Testis (tissue), 5 donors: ENCODE measurements at places on chromosomes 16 and 17.

DNA sequence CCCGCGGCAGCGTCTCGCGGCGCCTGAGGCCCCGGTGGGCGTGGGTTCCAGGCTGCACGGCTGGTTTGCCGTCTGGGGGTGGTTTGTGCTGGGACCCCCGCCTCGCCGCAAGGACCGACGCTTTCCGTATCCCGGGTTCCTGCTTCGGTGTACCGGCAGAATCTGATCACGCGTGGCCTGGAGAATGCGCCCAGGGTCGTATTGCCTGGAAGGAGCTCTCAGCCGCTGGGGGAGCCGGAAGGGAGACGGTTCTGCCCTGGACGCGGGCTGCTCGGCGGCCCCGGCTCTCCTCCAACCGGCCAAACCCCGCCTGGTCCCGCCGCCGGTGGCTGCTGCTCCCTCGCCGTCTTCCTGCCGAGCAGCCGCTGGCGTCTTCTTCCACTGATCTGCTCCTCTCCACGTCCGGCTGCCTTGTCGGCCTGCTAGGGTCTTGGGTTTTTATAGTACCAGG, 39.8 kb downstream of the ZNF778 start:
- no peak for DNase-seq

DNA sequence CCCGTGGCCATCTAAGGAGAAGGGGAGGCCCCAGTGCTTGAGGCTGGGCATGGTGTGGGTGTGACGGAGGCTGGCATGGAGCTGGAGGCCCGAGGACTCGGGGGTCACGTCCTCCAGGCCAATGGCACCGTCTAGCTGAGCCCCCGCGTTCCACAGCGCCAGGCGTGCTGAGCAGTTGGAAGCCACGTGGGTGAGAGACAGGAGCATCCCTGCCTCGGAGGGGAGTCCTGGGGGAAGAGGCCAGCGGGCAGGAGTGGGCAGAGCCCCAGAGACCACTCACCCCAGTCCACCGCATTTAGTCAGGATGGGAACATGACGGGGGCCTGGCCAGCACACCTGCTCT, 78.8 kb downstream of the RMI2 start:
- DNase-seq: no peak

DNA sequence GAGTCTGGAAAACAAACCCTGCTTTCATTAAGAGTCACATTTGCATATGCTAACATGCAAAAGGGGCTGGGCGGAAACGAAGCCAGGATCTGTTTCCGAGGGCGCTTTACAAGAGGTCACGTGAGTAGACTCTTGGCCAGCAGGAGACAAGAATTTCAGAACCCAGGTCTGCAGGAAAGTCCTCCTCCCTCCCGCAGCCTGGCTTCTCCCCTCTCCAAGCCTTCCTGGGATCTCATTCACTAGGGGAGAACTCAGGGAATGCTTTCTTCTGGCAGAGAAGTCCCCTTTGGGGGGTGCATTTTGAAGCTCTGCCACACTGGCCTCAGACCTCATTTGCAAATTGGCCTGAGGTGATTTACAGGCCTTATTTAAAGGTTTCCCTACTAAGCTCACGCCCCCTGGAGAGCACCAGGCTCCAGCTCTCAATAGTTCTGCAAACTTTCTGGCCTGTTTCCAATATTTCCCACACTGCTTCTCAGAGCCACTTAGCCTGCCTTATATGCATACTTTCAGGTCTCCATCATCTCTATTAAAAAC, 57.2 kb upstream of the CACNG5 start:
- DNase-seq: no peak

DNA sequence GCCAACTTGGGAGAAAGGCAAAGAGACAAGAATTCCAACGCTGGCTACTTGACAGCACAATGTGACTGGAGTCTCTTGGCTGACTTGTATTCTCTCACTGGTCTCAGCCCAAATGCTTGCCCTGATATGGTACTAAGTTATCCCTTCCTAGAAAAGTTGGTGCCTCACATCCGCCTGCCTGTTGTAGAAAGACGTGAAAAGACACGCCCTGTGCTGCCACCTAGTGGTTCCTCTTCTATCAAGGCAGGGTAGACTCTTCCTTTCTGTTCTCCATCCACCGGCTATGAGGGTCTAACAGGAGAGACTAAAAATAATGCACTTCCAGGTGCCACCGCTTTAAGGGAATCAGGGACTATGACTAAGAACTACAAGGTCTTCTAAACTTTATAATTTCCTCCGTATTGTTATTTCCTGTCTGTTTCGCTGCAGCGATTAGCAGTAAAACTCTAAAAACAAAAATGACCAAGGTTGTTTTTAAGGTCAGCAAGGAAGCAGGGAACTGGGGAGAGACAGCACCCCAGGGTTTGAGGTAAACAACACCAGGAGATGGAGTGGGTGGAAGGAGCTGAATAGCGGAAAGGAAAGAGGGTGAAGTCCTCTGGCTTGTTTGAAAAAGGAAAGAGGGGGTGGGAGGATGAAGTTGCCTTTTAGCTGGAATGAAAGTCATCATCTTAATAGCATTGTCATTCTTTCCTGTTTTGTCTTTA, 109.5 kb downstream of the YPEL2 start:
- peak; percentile 98 for DNase-seq

DNA sequence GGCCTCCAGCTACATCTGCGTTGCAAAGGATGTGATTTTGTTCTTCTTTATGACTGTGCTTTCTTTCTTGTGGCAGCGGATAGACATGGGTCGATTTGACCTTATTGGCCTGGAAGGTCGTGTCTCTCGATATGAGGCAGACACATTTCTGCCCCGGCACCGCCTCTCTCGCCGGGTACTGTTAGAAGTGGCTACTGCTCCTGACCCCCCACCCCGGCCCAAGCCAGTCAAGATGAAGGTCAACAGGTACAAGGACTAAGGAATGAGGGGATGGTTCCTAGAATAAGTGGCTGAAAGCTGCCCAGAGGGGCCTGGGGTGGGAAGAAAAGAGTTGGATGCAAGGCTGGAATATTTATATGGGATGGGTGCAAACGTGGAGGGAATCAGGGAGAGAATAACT, 21.1 kb downstream of the SRCAP start:
- no peak for DNase-seq

GRCh38 chr17:77177002-77177741, 36.4 kb downstream of the SEC14L1 start:
- peak; percentile 11 for DNase-seq

DNA sequence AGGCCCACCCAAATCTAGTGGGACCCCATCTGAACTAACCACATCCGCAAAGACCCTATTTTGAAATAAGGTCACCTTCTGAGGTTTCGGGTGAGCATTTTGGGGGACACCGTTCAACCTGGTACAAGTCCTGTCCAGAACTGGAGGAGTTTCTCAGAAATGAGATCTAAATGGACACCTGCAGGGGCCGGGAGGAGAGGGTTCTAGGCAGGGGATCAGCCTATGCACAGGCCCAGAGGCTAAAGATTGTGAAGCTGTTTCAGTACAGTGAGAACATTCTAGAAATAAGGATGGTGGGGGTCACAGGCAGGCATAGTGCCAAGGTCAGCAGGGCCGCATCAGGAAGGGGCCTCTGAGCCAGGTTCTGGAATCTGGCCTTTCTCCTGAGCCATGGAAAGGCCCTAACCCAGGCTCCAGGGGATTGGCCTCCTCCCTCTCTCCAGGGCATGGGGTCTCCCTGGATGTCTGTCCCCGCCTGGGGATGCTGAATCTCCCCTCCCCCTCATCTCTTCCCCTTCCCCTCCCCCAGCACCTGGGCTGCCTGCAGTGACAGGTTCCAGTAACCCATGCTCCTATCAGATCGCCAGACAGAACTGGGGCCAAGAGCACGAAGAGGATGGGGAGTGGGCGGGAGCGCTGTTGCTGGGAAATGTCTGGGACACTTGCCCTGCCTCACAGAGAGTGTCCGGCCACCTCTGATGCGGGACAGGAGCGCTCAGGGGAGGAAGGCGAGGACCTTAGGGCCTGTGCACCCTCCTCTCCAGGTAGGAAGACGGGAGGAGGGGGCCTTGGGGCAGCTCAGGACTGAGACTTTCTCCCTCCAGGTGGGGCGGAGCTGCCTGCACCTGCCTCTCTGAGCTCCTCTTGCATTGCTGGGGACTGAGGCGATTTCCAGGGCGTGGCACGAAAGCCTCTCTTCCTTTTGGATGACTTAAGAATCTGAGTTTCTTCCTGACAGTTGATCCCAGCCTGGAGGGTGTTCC, 321.4 kb upstream of the TNRC6C start:
- DNase-seq: no peak

DNA sequence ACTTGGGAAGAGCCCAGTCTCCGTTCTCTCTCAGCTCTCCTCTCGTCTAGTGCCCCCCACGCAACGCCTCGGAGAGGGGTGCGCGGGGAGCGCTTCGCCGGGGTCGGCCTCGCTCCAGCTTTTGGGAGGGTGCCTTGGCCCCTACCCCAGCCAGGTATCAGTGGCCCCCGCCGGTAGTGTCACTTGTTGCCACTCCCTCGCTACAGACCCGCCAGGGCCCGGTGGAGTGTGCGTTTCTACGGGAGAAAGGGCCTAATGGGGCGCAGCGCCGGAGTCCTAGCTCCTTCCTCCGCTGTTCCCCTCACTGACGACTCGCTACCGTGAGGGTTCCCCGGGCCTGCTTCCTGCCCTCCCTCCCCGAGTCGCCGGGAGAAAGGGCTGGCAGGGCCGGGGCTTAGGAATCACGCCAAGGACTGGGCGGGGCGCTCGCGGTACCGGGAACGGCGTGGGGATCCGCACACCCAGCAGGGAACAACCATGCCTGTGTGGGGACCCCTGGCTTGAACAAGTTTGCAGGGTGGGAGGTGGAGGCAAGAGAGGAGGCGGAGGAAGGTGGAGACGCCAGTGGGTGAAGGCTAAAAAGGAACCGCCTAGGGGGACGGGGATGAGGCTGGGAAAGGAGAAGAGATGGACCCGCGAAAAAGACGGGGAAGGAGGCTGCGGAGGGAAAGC, 997 bp upstream of the CDH11 start:
- DNase-seq: peak; percentile 61

DNA sequence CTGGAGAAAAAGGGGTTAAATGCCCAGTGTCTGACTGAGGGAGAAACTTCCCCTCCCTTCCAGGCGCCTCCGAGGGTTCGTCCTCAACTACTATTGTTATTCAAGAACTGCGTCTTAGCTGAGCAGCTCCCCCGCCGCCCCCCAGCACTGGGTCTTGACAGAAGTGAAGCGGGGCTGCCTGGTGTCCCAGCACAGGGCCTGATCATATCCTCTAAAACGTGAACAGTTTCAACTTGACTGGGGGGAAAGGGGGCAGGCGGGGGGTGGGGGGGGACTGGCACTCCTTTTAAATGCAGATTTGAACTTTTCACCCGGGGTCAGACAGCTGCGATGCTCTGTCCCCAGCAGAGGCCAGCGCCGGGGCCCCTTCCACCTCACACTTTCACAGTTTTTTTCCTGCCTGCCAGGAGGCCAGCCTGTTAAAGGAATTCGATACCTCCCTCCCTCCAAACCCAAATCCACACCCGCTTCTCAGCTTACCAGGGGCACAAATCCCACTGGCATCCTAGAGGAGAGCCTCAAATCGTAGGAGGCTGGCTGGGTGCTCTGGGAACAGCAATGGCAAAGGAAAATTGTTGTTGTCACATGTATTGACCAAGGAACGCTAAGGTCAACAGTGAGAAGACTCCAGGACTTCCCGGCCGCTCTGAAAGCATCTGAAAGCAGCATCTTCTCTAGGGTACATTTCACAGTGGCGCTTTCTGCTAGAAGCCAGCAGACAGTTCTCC, 14.5 kb downstream of the ZFHX3 start:
- no peak for DNase-seq

- DNase-seq: no peak
These were observed 1.8 kb downstream of the USP7 start for GRCh38 chr16:8961811-8962390.

DNA sequence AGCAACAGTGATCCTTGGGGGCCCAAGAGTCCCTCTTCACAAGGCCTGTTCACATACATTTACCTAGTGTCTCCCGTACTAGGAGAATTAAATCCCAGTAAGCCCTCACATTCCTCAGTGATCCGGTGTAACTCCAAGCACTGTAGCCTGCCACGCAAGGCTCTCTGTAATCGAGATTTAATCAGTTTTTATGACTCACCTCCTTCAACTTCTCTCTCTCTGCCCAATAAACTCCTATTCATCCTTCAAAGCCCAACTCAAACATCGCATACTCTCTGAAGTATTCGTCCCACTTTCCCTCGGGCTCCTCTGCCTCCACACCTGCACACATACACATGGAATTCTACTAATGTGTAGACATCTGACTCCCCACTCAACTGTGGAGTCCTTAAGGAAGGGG, 141.8 kb downstream of the CMIP start:
- no peak for DNase-seq

GRCh38 chr16:17078931-17079631, 391.7 kb downstream of the XYLT1 start:
- DNase-seq: no peak

DNA sequence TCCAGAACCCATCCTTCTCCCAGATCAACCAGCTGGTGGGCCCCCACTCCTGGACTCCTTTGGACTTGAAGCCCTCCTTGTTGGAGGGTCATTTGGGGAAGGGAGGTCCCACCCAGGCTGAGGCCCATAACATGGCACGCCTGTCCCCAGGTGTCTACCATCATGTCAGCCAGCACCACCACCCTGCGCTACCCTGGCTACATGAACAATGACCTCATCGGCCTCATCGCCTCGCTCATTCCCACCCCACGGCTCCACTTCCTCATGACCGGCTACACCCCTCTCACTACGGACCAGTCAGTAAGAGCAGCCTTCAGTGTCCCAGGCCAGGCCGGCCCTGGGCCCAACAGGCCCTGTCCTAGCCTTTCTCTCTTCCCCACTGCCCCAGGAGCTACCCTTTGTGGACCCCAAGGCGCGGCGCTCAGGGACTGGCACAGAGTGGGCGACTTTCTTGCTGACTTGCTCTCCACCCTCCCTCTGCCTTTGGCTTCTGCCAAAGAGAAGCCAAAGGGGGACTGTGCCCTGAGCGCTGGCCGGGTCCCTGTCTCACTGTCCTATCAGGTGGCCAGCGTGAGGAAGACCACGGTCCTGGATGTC, 4.3 kb downstream of the TUBG1 start:
- DNase-seq: no peak

GRCh38 chr17:36755586-36755985, 154.2 kb downstream of the MRM1 start:
- DNase-seq: peak; percentile 20

DNA sequence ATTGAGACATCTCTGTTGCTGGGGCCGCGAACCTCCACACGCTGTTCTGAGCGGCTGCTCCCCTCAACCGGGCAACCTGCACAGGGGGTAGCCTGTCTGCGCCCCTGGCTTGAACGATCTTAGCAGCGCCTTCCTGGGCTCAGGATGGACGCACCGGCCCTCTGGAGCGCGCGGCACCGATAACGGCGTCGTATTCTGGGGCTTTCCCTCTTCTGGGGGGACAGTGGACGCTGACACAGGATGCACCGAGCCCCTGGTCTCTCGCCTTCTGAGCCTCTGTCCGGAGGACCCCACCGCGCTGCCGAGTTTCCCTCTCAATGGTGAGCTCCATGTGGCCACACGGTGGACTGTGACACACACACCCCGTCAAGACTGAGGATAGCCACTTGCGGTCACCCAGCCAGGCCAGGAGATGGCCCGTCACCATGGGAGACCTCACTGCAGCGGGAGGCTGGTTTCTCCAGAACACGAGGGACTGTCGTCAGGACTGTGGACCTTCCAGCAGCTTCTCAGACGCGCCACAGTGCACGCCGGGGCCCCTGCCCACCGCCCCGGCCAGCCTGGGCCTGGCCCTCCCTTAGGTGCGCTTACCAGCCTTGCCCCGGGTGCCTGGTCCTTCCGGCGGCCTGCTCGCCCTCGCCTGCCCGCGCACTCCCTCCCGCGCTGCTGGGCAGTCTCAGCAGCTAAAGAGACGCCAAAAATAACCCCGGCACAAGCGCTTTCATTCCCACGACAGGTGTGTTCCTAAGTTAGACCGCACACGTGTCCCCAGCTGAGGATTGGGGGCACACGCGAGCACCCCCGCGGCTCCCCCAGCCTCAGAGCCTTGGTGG, 30.0 kb upstream of the PABPN1L start:
- DNase-seq: no peak

GRCh38 chr16:80253741-80254140, 287.1 kb upstream of the DYNLRB2 start:
- DNase-seq: no peak

GRCh38 chr16:10386517-10387100, 748 bp downstream of the ATF7IP2 start:
- no peak for DNase-seq
